ENCODE measurements at places on chromosomes 4 and X.
A peak's percentile ranks its signal among the peaks of the same experiment; 100 is the strongest.

DNA sequence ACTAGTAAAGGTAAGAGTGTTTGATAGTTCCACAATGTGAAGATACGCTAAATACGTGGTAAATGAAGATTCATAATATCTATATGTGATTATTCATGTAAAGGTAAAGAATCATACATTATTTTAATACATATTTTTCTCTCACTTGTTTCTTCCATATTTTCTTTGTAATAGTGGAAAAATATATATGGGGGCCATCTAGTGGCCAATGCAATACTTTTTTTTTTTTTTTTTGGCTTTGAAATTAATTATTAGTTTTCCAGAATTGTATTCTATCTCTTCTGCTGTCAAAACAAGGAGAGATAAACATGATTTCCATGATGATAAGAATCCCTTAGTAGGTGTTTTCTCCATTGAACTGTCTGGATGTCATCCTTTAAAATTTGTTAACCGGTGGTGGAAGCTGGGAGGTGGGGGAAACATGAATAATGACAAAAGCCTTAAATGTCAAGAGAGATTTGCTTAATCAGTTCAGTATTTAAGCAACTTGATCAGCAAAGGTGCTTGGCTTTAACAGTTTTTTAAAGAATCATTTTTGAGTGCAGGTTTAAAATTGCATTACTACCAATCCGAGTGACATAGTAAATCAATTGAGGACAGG lies 508.7 kb upstream of the HTR2C start:
- DNase-seq, result no peak

- no peak for DNase-seq
These were observed 38.2 kb downstream of the TRPC3 start for GRCh38 chr4:121913667-121914066.

- no peak for DNase-seq
These were observed 27.6 kb downstream of the UGT8 start for GRCh38 chr4:114626196-114626595.

- no peak for DNase-seq
These were observed 2.0 kb downstream of the PGK1 start for GRCh38 chrX:78105944-78106650.

DNA sequence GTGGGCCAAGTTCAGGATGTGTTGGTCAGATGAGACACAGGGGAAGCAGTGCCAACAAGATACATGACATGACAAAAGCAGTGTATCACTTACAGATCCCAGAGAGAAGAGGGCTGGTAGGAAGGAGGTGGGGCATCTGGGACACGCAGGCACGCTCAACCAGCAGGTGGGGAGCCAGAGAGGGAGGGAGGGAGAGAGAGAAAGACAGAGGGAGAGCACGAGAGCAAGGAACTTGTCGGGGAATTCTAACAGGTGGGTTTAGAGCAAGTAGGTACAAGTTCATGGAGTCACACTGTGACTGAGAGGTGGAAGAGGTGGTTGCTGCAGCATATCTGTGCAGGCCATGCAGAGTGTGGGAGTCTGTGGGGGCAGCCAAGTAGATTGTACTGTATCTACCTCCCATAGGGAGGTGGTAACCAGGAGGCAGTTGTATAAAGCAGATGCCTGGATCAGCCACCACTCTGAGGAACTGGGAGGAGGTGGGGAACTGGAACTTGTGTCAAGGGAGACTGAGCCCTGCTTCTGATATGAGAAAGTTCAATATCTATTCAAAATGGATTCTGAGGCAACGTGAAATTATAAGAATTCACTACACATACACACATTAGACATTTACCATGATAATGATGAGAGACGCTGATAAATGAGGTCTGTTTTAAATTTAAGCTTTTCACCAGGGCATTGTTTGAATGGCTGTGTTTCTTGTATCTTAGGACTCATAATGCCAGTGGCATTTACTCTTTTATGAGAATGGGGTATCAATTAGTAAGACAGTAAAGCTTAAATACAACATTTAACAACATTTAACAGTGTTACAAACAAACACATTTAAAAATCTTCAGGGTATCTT lies 43.7 kb downstream of the BBS12 start:
- no peak for DNase-seq

- DNase-seq, result no peak
These were observed 82.5 kb upstream of the GIMD1 start for GRCh38 chr4:106451091-106451490.

DNA sequence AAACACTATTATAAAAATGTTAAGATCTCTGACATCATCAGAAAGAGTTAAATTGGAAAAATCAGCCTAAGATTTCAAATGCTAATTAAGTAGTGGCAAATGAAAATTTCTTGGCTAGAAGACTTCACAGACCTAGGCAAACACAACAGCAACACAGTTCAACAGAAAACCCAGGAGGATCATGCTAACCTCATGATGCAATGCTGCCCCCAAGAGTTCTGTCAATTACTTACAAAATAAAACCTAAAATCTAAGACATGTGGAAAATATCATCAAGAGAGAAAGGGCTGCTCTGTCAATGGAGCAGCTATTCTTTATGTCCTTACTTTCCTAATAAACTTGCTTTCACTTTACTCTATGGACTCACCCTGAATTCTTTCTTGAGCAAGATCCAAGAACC lies 21.0 kb downstream of the S100G start:
- DNase-seq, result peak; percentile 1

DNA sequence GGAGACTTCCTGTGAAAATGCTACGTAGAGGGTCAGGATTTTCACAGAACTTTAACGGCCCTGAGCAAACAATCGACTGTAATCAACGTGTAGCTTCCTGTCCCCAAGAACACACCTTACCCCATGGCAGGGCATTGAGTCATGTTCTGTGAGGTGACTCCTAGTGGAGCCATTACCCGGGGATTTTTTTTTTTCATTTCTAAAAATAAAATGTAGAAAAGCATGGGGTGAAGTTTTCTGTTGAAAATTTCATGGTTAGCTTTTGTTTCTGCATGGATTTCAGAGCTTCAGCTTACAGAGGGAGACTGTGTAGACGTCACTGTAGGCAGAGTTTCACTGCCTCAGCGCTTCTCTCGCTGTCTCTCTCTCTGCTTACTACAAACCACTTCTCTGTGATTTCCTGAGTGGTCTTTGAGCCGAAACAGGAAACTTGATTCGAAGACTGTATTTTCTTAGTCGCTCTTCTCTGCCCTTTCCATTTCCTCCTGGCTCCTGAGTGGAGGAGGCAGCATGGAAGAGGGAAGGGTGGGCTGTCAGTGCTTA lies 111.7 kb downstream of the NFKB1 start:
- DNase-seq, result no peak

DNA sequence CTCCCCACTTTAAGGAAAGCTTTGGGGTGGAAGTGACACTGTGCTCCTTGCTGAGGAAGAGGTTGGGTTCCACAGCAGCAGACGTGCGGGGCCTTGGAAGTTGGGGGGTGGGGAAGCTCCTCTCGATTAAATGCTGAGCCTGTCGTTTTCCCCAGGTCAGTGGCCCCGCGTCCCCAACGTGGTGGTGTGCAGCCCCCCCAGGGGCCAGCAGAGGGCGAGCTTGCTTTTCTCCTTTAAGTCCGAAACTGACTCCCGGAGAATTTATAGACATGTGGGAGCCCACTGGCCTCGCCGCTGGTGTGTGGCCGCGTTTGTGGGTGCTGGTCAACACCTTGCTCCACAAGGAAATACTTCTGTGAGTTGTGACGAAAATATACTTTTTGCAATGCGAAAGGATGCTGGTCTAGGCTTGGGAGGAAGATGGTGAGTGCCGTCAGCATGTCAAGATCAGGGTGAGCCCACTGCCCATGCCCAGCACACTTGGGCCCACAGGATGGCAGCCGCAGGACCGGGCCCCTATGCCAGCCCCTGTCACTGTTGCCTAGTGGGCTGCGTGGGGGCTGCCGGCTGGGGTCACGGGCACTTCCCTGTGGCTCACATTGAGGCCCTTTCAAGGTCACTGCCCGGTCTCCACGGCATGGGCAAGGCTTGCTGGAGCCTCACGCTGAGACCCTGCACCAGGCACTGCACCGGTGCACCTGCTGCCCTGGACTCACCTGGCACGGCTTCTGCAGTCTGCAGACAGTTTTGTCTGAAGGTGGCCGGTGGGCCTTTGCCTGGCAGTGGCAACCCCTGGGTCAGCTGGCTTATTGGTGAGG lies 9.4 kb downstream of the UVSSA start:
- no peak for DNase-seq

- DNase-seq, result no peak
These were observed 547.5 kb downstream of the SMARCA1 start for GRCh38 chrX:128975745-128976144.

DNA sequence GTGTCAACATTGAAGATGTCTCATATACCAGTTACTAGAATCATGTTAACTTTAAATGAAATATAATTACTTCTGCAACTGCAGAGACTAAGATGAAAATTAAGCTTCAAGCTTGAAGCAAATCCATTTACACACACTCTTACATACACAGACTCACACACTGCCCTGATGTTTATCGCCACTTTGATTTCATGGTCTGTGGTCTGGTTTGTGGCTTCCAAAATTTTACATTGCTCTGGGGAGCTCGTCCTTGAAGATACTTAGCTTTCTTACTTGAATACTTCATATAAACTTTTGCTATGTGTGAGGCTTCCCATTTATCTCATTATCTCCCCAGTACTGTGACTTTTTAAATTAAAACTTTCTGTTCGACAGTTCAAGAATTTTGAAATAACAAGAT lies 35.8 kb downstream of the ARHGEF38 start:
- DNase-seq, result no peak

Measured in substantia nigra (tissue), 51 donors.